ENCODE measurements at places on chromosomes 16 and 17.

DNA sequence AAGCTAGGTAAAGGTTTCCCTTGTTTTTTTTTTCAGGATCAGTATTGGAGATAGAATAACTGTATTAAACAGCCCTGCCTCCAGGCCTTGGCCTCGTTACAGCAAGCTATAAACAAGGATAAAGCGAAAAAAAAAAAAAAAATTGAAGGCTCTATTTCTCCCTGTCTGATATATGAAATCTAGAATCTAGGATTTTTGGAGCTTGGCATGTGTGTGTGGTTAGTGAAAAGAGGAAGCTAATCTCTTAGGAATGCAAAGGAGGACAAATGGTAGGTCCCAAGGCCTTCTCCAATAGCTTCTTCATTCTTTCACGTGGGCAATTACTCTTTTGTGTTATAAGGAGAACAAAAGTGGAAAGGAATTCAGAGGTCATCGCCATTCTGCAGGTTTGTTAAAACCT lies 470.3 kb downstream of the TMEM114 start:
- DNase-seq, result no peak

- DNase-seq, result no peak
Observed at GRCh38 chr17:73648543-73648820, 4.2 kb upstream of the SDK2 start.

DNA sequence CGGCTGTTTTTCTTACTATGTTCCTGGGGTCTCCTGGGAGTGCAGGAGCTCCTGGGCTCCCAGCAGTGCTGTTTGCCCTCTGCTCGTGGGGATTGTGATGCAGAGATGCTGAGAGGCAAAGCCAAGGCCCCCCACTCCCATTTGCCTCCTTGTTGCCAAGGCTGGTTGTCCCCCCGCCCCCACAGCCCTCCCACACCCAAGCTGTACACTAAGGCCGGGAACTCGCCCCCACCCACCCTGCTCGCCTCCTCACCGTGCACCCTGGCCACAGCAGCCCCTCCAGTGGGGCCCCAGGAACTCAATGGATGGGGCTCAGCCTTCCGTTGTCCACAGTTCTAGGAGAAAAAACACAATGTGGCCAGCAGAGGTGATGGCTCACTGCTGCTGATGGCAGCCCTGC lies 10.2 kb downstream of the NLRC3 start:
- no peak for DNase-seq

DNA sequence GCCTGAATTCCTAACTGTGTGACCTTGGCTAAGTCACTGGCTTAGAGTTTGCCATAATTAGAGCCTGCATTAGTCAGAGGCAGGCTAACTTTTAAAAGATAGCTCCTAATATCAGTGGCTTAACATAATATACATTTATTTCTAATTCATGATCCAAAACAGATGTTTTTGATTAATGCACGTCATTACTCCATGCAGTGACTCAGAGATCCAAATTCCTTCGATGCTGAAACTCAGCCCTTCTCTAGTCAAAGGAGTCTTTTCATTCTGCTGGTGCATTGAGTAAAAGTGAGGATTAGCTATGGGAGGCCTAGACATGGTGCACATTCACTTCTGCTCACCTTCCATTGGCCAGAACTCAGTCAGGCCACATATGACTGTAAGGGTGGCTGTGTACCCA lies 49.8 kb downstream of the IRX3 start:
- DNase-seq, result no peak

DNA sequence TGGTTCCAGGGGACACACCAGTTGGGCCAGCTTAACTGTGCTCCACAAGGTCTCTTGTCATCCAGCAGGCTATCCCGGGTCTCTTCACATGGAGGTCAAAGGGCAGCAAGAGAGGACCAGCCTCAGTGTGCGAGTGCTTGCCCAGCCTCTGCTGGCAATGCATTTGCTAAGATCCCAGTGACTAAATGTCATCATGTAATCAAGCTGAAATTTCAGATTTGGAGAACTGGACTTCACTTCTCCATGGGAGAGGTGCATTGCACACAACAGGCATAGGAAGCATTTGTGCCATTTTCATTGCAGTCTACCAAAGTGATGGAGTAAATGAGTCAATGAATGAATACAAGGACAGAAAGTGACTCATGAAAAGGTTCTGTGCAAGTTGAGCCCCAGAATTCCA lies 51.2 kb upstream of the KDM8 start:
- no peak for DNase-seq

DNA sequence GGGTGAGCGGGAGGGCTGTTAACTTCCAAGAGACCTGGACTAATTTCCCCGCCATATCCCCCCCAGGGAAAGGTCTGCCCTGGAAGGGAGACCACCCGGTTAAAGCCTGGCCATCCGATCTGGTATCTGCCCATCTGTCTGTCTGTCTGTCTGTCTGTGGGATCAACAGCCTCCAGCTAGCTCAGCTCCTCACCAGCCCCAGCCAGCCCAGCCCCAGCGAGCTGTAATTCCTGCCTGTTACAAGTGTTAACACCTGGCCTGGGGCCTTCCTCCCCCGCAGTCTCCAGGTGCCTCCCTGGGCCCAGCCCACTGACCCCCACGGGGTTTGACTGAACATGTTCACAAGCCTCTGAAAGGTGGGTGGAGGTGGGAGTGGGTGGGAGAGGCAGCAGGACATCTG lies 4.0 kb downstream of the WNT3 start:
- DNase-seq, result no peak

GRCh38 chr17:73901249-73901648 lies 257.0 kb upstream of the SDK2 start:
- no peak for DNase-seq

DNA sequence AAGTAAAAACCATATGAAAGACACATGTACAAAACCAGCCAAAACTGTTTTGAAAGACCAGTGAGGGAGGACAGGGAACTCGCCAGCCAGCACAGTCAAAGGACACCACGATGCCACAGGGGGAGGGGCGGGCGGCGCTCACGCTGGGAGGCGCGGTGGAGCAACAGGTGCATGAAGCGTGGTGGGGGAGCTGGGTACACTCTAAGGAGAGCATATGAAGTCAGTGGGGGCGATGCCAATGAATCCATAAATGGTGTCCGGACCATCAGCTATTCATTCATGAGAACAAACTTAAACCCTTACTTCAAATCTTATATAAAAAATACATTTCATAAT lies 101.0 kb upstream of the DNAH17 start:
- no peak for DNase-seq

DNA sequence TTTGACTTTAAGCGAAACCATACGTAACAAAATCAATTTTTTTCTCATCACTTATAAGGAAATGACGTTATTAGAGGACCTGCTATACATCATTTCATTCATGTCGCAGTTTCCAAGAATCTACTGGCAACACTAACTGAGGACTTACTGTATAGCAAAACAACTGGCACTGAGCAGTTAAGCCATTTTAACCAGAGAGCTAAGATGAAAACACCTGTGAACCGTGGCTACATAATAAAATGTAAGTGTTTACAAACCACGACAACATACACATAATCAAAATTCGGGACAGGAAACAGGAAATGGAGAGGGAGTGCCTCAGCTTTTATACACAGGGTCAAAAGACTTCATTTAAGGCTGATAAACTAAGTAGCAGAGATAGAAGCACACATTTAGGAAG lies 29.5 kb downstream of the METTL16 start:
- DNase-seq, result no peak
